Kidney tubule cell (primary cell): ENCODE measurements at places on chromosomes 11 and 22.

- DNase-seq = no peak
Measured at GRCh38 chr11:76071090-76071489, 135.2 kb downstream of the WNT11 start.

- no peak for DNase-seq
Measured at GRCh38 chr22:45203150-45203951, 37.3 kb downstream of the KIAA0930 start.

DNA sequence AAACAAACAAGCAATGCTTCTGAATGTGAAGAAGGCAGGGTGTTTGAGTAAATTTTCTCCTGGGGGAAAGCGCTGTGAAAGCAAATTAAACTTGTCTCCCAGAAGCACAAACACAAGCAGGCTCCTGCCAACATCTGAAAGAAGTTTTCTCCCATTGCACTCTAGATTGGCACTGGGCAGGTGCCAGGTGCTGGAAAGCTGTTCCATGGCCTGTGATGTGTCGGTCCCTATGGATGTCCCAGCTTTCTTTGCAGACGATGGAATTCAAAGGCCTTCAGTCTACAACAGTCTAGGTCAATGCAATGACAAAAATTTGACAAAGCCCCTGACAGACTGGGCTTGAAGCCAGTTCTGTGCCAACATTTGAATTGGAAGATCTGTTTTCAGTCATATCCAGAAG, 246.1 kb upstream of the NARS2 start:
- DNase-seq = no peak

DNA sequence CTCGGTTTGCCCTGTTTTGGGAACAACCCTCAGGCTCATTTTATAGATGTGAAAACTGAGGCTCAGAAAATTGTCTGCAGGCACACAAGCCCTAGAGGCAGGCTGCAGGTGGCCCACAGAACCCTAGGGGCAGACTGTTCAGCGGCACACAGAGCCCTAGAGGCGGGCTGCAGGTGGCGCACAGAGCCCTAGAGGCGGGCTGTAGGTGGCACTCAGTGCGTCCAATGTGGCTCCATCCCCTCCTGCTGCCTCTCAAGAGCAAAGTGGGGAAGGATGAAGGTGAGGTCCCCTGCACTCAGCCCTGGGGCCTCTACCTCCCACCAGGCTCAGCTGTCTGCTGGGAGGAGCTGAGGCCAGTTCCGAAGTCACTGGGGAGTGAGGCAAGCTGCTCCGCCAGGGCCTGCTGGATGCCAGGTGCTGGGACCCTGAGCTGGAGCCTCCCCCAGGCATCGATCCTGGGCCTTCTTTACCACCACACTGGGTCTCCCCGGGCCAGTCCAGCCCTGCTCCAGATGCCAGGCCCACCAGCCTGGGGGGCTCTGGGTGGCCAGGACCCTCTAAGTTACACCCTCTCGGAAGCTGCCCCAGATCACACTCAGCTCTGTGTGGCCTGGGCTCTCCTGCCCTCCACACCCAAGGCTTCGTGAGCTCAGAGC, 2.3 kb downstream of the ACY3 start:
- DNase-seq = peak; percentile 25

DNA sequence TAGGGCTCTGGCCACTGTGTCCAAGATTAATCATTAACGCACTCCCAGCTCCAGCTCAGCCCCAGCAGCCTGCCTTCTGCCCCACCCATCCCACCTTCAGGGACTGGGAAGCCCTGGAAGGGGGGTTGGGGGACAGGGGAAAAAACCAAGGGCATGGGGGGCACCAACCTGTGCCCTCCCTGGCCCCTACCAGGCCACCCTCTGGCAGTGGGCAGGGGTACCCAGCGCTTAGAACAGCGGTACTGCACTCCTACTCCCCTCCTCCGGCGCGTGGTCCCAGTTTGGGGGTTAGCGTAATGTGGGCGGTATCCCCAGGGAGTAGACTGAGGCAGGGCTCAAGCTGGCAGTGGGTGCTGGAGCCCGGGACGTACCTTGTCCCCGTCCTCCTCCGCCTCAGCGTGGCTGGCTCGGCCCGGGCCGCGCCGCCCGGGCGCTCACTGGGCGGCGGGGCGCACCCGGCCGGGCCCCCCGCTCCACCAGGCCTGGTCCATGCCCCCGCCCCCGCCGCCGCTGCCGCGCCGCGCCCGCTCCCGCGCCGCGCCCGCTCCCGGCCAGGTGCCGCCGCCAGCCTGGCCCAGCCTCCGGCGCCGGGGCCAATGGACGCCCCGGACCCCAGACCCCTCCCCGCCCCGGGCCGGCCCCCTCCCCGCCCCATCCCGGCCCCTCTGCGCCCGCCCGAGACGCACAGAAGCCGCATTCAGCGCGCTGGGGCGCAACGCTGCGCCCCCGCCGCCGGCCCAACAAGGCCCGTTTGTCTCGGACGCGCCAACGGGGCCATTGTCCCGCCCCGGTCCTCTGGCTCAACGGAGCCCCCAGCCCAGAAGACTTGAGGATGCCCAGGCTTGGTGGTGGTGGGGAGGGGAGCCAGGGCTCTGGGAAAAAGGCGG, at the start of gene GAL3ST1:
GAL3ST1 (minus strand) TSS at position 571 of the 887 bp plus-strand sequence. CDS start 17,273 bp downstream, outside the sequence.
- peak; percentile 71 for DNase-seq

- DNase-seq = no peak
Measured at GRCh38 chr11:113378692-113379091, 8.9 kb upstream of the ANKK1 start.

- no peak for DNase-seq
Measured at GRCh38 chr22:27952779-27953178, 33.7 kb upstream of the PITPNB start.

DNA sequence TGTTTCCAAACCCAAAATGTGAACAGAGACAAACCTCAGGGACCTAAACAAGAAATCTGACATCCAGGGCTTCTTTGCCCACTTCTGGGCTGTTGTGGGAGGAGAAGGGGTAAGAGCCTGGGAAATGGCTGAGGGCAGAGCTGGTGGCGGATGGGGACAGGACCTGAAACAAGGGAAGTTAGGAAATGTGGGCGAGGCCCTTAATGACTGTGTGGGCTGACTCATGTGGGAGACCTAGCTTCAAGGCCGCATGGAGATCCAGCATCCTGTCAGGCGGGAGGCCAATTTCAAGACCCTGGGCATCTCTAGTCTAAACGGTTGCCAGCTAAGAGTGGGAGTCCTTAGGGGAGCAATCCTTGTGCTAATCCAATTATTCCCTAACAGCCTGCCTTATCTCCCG, 2.1 kb upstream of the OAF start:
- DNase-seq = peak; percentile 69

DNA sequence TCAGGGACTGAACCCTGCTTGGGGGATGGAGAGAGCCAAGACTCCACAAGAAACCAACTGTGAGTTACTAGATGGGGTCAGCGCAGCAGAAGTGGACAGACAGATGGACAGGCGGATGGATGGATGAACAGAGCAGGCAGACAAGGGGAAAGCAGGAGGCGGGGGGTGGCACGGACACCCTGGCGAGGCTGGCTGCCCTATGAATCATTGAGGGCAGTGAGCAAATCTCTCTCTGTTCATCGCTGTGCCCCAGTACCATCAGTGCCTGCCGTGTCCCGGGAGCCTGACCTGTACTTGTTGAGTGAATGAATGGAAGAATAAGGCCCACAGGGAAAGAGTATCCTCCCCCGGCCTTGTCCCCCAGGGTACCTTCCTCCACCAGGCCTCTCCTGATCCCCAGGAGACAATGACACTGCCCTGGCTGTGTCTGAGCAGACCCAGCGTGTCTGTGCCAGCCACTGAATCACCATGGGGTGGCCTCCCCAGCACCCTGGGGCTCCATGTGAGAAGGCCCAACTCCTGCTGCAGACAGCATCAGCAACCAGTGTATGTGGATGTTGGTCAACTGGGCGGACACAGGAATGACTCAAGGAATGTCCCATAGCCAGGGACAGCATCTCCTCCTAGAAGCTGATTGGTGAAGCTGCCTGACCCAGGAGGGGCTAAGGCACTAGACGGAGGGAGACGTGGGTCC, 5.1 kb upstream of the KLHL35 start:
- DNase-seq = no peak

- DNase-seq = no peak
Measured at GRCh38 chr11:59692915-59693314, 20.7 kb downstream of the OR10V1 start.

DNA sequence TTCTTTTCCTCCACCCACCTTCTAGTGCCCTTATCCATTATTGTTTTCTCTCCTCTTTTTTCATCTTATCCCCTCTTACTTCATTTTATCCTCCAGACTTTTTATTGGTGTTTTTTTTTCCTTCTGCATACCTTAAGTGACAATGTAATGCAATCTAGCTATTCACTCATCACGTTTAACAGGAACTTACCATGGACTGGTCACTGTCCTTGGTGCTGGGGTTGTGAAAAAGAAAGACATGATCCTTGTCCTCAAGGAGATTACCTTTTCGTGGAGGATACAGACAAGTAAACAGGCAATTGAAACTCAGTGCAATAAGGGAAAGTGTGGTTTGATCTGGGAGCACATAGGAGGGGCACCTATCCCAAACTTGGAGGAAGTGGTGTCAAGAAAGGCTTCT, 20.7 kb downstream of the SYT9 start:
- no peak for DNase-seq

GRCh38 chr22:46783721-46784120, 21.3 kb downstream of the TBC1D22A start:
- DNase-seq = no peak

DNA sequence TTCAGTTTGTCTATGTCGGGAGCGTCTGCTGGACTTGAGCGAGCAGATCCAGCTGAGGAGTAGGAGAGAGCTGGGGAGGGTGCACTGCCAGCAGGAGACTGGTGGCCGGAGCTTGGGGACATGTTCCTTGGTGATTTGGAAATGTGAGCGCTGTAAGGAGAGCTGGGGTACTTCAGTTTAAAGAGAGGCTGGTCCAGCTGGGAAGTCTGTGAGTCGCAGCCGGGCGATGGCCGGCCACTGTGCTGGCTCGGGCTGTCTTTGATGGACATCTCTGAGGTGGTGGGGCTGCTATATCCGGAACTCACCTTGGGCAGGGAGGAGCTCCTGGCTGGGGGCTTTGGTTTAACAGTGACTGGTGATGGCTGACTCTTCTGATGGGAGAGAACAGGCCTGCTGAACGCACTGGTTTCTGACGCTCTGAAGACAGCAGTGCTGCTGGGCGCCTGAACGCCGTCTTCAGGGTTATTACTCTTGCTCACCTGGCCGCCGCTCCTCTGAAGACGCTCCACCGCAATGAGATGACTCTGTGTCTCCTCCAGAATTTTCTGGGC, 63.6 kb upstream of the PITPNB start:
- DNase-seq = no peak

GRCh38 chr11:61495801-61496601, 12.5 kb upstream of the LRRC10B start:
- DNase-seq = no peak

DNA sequence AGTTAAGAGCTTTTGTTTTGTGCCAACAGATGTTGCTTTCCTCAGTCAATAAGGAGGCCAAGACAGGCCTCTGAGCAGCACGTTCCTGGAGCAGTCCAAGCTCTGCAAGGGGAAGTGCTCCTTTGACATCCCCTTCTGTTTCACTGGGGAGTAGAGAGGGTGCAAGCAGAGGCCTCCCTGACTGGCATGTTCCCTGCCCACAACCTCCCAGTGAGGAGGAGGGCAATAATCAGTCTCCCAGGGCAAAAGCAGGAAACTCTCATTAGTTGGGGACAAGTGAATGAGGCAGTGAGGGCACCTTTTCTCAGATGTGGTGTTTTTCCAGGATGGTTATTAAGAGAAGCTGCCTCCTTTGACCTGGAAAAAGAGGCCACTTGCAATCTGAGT, 79.5 kb upstream of the ZBED5 start:
- DNase-seq = no peak

- no peak for DNase-seq
Measured at GRCh38 chr22:27237080-27237741, 564.3 kb downstream of the MN1 start.

GRCh38 chr11:2474059-2474901, 29.5 kb downstream of the KCNQ1 start:
- DNase-seq = no peak

GRCh38 chr22:50218153-50218995, 17.6 kb downstream of the SELENOO start:
- no peak for DNase-seq

DNA sequence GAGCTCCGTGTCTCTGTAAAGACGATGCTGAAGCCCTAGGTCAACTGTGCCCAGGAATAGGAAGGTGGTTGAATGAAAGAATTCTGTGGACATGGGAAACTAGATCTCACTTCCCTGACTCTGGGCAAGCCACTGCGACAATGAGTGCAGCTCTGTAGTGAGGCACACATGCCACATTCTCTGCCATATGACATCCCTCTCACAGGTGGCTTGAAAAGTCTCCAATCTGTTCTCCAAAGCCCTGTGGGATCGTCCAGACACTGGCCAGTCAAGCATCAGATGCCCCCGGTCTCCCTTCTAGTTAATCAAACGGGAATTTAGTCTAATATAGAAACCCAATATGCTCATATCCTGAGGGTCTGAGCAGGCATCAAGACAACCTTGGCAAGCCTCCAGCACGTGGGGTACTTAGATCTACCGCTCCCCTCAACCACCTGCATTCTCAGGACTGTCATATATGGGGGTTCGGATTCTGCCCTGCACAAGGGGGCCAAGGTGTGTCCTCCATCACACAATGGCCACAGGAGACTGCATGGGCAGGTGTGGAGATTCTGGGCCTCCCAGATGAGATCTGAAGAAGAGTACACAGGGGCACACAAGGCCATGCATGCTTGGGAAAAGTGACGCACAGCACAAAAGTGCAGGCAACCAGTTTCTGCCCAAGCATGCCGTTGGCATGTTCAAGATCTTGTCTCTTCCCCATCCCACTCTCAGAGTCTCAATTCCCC, 11.9 kb downstream of the DKK3 start:
- DNase-seq = no peak

DNA sequence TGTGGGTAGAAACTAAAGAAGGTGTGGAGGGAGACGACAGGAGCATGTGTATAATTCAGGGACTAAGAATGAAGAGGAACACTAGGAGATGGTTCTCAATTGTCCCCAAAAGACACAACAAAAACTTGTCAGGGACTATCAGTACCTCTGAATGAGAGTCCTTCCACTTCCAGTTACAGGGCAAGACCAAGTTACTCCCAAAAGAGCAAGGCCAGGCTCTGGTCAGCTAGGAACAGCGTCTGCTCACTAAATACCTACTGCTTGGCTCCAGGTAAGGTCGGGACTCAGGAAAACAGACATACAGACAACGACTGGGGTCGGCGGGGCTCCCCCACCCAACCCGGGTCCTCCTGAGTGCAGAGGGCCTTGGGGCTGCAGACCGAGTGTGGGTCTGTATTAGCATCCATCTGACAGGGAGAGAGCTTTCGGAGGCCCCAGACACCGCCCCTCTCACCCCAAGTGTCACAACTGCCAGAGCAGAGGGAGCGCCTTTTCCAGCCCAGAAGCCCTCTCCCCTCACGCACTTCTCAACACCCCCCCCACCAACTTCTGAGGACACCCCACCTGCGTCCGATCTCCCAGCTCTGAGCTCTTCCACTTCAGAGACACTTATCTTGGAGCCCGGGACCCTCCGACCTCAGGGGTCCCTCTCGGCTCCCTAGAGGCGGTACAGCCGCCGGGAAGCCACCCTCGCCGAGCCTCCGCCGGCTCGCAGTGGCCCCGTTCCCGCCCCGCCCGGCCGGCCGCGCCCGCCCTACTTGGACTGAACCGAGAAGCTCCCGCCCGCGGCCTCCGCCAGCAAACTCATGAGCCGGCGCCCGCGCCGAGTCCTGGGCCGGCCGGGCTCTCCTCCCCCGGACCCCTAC, 522 bp downstream of the RHOG start:
- DNase-seq = no peak
